Placental epithelial cell (primary cell): ENCODE measurements at places on chromosomes 5 and 9. TPM values are rescaled to one million over a fixed set of nuclear protein-coding genes. Genes with fewer than 3 reads are reported as not detected.

Gene CDO1
- total RNA-seq: 0.54 and 1.6 TPM in 2 replicates

Gene DND1
- total RNA-seq: 0.76 and 0.79 TPM in 2 replicates

Gene GADD45G
- 18.0 and 51.4 TPM in 2 replicates for total RNA-seq

Gene CATSPER3
- 0.54 TPM in 1 of 2 replicates, not detected in the other for total RNA-seq

Gene ANKRD55
- total RNA-seq: not detected in 2 replicates

Gene CDC25C
- 2.4 and 4.1 TPM in 2 replicates for total RNA-seq

Gene C9
- not detected in 2 replicates for total RNA-seq

Gene LCN15
- total RNA-seq: not detected in 2 replicates

Gene SGCD
- total RNA-seq: under 0.01 and 0.11 TPM in 2 replicates

Gene SLC9A3
- total RNA-seq: 1.6 and 2.4 TPM in 2 replicates

Gene TRMT10B
- total RNA-seq: 1.7 and 7.1 TPM in 2 replicates

Gene LCP2
- total RNA-seq: not detected in 2 replicates

Gene BHMT2
- not detected in 2 replicates for total RNA-seq

Gene IFNE
- total RNA-seq: 0.11 and 0.79 TPM in 2 replicates

Gene IDNK
- 2.9 and 3.5 TPM in 2 replicates for total RNA-seq

Gene GDA
- under 0.01 and 0.11 TPM in 2 replicates for total RNA-seq
